ENCODE measurements at places on chromosomes 6 and 20. TPM values are rescaled to one million over a fixed set of nuclear protein-coding genes. Genes with fewer than 3 reads are reported as not detected.

Gene BCAS1
- total RNA-seq = 0.93 TPM

Gene SLC52A3
- total RNA-seq = 0.69 TPM

Gene DNAH8
- 2.9 TPM for total RNA-seq

Gene SERINC3
- total RNA-seq = 48.8 TPM

Gene KCNK16
- not detected for total RNA-seq

Gene FAM209A
- not detected for total RNA-seq

Gene CAPN11
- total RNA-seq = 0.18 TPM

DNA sequence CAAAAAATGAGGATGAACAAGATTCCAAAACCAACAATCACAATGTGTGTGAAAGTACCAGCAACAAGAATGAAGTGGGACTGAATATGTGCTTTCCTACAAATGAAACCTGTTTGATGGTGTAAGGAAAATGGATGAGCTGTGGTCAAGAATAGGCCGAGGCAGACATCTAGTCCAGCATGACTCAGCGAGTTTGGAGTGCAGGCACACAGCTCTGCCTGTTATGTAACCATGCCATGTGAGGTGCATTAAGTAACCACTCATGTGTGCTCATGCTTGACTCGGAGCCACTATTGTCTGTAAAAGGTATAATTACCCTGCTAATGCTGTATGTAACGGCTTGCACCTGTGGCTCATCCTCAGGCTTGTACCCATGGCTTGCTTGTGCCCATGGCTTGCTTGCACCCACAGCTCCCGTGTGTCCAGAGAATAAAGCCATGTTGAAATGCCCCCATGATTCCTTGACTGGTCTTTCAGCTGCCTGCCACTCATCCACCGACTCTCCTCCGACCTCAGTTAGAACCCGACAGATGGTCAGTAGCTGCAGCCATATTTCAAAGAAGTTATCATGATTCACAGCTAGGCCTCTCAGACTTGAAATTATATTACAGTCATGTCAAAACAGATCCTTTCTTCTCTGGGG lies 98.7 kb downstream of the BACH2 start:
- H3K27me3 ChIP-seq = no peaks in the 10 kb centered on the region
- no peak overlapping the region for H3K27ac ChIP-seq
- no peak overlapping the region for H3K4me3 ChIP-seq

GRCh38 chr20:41290804-41291389 lies 26.6 kb downstream of the ZHX3 start:
- H3K4me3 ChIP-seq = no peak overlapping the region
- DNase-seq = no peak
- H3K36me3 ChIP-seq = no peaks in the 10 kb centered on the region
- no peaks in the 10 kb centered on the region for H3K4me1 ChIP-seq

GRCh38 chr6:71383901-71384489 lies 95.4 kb downstream of the OGFRL1 start:
- H3K36me3 ChIP-seq = no peaks in the 10 kb centered on the region
- no peaks in the 10 kb centered on the region for H3K4me1 ChIP-seq
- no peaks in the 10 kb centered on the region for H3K27me3 ChIP-seq
- no peak overlapping the region for H3K4me3 ChIP-seq
- no peak overlapping the region for H3K27ac ChIP-seq
- peak; percentile 11 for DNase-seq

GRCh38 chr6:27209196-27209595 lies 38.3 kb upstream of the PRSS16 start:
- no peak for DNase-seq
- H3K27ac ChIP-seq = no peak overlapping the region
- H3K36me3 ChIP-seq = no peaks in the 10 kb centered on the region
- no peaks in the 10 kb centered on the region for H3K27me3 ChIP-seq
- no peak overlapping the region for H3K4me3 ChIP-seq

GRCh38 chr6:110629153-110629552 lies 152.7 kb upstream of the SLC22A16 start:
- H3K27ac ChIP-seq = no peak overlapping the region
- H3K4me3 ChIP-seq = no peak overlapping the region
- H3K27me3 ChIP-seq = no peaks in the 10 kb centered on the region
- H3K4me1 ChIP-seq = no peaks in the 10 kb centered on the region

DNA sequence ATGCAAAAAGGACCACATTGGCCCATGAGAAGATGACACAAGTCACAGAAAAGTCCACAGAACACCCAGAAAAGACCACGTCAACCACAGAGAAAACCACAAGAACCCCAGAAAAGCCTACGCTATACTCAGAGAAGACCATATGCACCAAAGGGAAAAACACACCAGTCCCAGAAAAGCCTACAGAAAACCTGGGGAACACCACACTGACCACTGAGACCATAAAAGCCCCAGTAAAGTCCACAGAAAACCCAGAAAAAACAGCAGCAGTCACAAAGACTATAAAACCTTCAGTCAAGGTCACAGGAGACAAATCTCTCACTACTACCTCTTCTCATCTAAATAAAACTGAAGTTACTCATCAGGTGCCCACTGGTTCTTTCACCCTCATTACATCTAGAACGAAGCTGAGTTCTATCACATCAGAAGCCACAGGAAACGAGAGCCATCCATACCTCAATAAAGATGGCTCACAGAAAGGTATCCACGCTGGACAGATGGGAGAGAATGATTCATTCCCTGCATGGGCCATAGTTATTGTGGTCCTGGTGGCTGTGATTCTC lies 11.2 kb downstream of the MUCL3 start:
- no peaks in the 10 kb centered on the region for H3K36me3 ChIP-seq
- H3K27me3 ChIP-seq = peaks cover 8% of the 10 kb centered on the region
- H3K27ac ChIP-seq = no peak overlapping the region
- peaks cover 8% of the 10 kb centered on the region for H3K4me1 ChIP-seq
- no peak for DNase-seq

DNA sequence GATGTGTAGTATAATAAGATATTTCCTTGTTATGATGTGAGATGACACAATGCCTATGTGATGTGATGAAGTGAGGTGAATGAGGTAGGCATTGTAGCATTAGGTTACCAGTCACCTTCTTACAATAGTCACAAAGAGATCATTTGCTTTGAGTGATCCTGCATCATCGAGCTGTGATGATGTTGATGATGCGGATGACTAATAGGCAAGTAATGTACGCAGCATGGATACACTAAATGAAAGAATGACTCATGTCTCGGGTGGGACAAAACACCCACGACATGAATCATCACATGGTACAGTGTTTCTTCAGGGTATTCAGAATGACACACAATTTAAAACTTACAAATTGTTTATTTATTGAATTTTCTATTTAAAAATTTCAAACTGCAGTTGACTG lies 806.3 kb upstream of the GJE1 start:
- no peaks in the 10 kb centered on the region for H3K27me3 ChIP-seq
- H3K4me3 ChIP-seq = no peak overlapping the region
- H3K4me1 ChIP-seq = no peaks in the 10 kb centered on the region
- H3K27ac ChIP-seq = no peak overlapping the region
- H3K36me3 ChIP-seq = no peaks in the 10 kb centered on the region

GRCh38 chr6:143734641-143735063 lies 56.9 kb downstream of the PHACTR2 start:
- H3K27me3 ChIP-seq = no peaks in the 10 kb centered on the region
- H3K27ac ChIP-seq = no peak overlapping the region
- no peak for DNase-seq
- H3K4me1 ChIP-seq = no peaks in the 10 kb centered on the region
- no peak overlapping the region for H3K4me3 ChIP-seq

DNA sequence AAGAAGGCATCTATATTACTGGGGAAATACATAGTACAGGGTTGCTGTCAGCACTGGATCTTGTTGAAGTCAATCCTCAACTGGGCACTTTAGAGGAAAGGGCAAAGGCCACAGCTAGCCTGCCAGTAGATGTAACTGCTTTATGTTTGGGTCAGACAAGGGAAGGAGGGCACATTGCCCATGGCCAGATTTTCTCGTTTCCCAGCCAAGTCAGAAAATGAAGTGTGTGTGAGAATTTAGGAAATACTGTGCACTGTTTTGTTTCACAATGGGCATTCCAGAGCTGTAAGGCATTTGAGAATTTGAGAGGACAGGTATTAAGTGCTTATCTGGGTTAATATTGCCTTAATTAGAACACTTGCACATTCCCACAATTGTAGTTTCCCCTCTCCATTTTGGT lies 183.9 kb upstream of the MCHR2 start:
- no peaks in the 10 kb centered on the region for H3K27me3 ChIP-seq
- no peak overlapping the region for H3K27ac ChIP-seq
- H3K36me3 ChIP-seq = no peaks in the 10 kb centered on the region

- no peaks in the 10 kb centered on the region for H3K36me3 ChIP-seq
- no peak overlapping the region for H3K27ac ChIP-seq
- DNase-seq = no peak
- peaks cover 5% of the 10 kb centered on the region for H3K27me3 ChIP-seq
- no peak overlapping the region for H3K4me3 ChIP-seq
Measured at GRCh38 chr20:910132-910869, 5.8 kb downstream of the ANGPT4 start.

All from K562 (cell line).